ENCODE measurements at places on chromosomes 2 and 18.

DNA sequence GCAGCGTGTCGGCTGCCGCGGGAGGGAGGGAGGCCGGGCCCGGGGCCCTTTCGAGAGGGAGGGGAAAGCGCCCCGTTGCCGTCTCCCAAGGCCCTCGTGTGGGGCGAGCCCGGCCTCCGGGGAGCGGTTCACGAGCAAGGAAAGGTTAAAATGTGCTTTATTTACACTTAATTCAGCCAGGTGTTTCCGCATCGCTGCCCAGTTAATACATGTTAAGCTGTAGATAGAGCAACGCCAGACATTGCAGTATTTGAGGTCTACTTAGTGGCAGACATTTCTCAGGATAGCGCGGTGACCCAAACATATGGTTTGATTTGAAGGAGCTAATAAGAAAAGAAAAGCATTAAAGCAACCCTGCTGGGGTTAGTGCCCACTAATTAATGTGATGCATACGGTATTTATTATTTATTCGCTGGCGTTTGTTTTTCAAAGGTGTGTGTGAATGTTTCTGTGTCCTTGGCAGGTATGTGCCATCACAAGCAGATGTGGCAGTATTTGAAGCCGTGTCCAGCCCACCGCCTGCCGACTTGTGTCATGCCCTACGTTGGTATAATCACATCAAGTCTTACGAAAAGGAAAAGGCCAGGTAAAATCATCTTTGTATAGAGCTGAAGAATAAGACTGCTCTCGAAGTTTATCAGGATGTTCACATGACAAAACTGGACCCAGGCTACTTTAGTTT is 571 bp downstream of the EEF1B2 start:
- DNase-seq, result no peak

DNA sequence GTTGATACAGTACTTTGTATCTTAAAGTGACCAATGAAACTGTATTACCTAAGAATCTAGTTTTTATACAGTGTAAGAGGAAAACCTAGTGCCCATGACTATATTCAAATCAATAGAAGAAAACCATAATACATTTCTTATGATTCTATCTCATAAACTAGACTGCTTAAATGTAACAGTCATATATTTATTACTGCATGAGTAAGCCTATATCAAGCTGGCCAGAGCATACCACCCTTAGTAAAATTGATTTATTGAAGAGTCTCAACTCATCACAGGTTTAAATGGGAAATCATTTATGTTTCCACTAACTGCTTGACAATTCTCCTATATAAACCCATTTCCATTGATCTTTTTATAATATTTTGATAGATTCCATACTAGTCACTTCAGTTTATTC is 1059.2 kb upstream of the LRRTM1 start:
- no peak for DNase-seq

GRCh38 chr2:233270366-233270765 is 18.9 kb downstream of the ATG16L1 start:
- no peak for DNase-seq

GRCh38 chr2:29047083-29047845 is 27.1 kb downstream of the PCARE start:
- DNase-seq, result no peak

- peak; percentile 21 for DNase-seq
Measured at GRCh38 chr2:205543937-205544702, 138.2 kb upstream of the NRP2 start.

DNA sequence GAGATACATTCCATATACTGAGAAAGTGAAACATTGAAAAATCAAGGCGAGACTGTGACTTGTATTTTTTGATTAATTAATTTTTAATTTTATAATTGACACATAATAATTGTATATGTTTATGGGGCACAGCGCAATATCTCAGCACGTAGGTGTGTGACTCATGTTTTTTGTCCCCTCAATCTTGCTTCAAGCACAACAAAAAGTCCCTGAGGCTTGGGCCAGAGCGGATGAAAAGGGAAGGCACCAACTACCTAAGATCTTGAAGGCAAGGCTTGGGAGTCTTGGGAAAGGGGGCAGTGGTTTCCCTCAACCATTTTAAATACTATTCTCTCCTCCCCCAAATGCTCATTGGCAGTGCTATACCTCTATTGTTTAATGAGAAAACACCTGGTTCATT is 9.9 kb downstream of the SGPP2 start:
- DNase-seq, result no peak

GRCh38 chr2:74199871-74200305 is 1.5 kb downstream of the MTHFD2 start:
- DNase-seq, result no peak

DNA sequence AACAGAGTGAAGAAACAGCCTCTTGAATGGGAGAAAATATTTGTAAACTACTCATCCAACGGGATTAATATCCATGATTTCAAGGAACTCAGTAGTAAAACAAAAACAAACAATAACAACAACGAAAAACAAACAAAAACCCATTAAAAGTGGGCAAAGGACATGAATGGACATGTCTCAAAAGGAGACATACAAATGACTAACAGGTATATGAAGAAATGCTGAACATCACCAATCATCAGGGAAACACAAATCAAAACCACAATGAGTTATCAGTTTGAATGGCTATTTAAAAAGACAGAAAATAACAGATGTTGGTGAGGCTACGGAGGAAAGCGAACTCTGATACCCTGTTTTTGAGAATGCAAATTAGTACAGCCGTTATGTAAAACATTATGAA is 224.8 kb upstream of the NRXN1 start:
- DNase-seq, result no peak

- no peak for DNase-seq
Measured at GRCh38 chr2:72148003-72148836, 558 bp upstream of the CYP26B1 start.

DNA sequence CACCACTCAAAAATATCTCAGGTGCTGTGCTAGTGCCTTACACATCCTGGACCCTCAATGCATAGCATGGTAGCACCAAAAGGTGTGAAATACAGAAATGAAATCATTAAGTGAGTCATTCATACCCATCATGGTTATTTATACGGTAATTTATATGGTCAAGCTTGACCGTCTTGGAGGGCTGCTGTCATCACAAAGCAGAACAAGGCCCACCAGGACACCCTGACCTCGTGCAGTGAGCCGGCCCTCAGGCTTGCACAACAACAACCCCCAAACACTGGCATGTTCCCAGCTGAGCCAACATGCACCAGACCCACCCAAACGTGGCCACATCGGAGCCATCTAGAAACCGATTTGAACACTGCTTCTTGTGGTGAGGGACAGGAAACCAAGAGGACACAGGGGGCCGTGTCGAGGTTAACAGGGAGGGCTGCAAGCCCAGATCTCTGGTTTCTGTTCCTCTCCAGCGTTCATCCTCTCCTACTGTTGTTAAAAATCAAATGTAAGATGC is 378.5 kb upstream of the ID2 start:
- DNase-seq, result no peak

DNA sequence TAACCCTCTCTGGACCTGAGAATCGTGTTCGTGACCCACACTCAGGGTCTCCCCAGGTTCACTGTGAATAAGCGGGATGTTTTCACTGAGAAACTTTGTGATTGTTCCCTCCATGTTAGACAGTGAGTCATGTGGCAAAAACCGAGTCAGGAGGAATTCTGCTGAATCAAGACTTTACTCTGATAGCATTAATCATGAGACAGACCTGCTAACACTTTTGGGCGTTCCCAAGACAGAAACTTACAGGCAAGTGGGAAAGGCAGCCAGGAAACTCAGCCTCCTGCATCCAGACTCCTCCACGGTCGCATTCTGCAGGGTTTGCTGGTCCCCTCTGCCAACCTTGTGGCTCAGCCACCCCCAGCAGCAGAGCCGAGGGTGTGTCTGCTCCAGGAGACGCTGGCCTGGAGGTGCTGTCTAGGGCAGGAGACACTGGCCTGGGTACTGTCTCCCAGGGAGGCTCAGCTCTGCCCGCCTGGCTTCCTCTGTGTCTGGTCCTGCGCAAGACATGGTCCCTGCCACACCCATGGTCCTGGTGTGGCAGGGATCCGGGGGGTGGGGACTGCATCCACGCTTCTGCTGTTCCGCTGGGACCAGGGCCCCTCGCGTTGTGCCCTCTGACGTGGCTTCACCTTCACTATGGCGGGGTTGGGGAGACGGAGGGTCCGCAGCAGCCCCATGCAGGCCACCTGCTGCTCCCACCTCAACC is 177.4 kb downstream of the TWIST2 start:
- DNase-seq, result no peak

GRCh38 chr2:5686068-5686467 is 6.1 kb upstream of the SOX11 start:
- no peak for DNase-seq

GRCh38 chr18:11733031-11733430 is 44.0 kb downstream of the GNAL start:
- no peak for DNase-seq

GRCh38 chr2:138777996-138778395 is 2.2 kb downstream of the NXPH2 start:
- DNase-seq, result no peak

DNA sequence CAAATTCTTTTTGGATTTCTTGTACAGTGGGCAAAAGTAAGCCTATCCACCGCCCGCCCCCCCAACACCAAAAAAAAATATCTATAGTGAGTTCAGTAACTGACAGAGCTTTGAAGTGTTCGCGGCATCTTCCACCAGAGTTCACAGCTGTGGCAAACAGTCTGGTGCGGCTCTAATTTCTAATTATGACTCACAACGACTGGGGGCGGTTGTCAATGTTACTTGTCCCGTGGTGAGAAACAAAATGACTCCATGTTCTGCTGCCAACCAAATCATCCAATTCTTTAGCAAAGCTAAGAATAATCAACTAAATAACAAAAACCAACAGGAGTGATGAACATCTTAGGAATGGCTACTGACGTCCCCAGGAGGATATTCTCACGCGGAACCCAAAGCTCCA is 392.5 kb upstream of the SALL3 start:
- no peak for DNase-seq

- DNase-seq, result no peak
Measured at GRCh38 chr2:42246562-42246961, 77.4 kb downstream of the EML4 start.

DNA sequence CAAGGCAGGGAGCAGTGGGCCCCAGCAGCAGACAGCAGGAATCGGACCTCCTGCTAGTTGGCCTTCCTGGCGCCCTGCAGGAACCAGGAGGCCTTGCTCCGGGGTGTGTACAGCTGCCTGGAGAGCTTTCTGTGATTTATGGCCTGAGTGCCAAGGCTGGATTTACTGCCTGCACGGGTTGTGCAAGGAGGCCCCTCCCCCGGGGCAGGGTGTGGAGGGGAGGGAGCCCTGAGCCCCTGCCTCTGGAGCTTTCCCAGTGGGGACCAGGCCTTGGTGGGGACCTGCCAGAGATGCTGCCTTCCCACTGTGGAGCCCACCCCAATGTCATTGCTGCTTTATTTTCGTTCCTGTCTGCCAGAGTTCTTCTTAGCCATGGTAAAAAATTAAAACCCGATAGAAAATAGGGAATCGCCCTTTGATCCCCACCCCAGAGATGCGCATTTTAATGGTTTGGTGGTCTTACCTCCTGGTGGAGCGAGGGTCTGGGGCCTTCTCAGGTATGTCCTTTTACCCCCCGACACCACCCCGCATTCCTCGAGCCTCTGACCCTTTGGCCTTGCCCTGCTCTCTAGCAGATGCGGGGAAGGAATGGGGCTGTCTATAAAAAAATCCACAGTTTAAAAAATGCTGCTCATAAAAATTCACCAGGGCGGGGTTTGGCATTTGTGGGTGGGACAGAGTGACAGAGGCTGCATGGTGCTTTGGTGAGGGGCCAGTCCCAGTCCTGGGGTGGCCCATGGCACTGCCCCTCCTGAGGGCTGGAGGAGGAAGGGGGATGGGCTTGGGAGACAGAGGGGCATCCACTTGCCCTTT is 6.9 kb upstream of the RALB start:
- DNase-seq, result no peak

- DNase-seq, result no peak
Measured at GRCh38 chr2:167783261-167784083, 463.9 kb downstream of the STK39 start.

DNA sequence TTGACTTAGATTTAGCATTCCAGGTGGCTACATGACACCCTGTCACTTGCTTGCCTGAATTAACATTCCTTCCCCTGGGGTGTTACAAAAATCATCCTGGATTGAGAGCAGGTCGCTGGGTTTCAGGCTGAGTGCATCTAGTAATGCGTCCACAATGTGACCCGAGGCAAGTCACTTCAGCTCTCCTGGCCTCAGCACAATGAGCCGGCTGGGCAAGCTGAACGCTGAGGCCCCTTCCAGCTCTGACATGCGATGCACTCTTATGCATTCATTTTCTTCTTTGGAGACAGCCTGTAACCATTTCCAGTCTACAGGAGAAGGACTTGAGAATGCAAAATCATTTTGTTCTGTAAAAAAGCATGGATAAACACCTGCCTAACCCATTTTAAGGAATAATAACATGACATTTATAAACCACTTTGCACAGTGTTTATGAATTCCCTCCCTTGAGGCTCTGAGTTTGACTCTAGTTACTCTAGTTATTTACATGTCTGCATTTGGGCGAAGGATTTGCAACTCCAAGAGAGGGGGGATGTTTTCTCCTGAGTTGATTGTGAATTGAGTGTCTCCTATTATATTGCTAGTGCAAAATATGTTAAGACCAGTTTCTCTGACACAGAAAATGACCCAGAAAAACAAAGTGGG is 63.0 kb upstream of the CPO start:
- DNase-seq, result no peak

GRCh38 chr18:56269958-56270357 is 368.4 kb downstream of the TXNL1 start:
- DNase-seq, result no peak

- DNase-seq, result no peak
Measured at GRCh38 chr2:110929528-110929927, 191.2 kb upstream of the BCL2L11 start.

GRCh38 chr2:162934191-162934590 is 95.6 kb upstream of the KCNH7 start:
- no peak for DNase-seq

- DNase-seq, result no peak
Measured at GRCh38 chr2:121182520-121182919, 102.5 kb downstream of the TFCP2L1 start.

DNA sequence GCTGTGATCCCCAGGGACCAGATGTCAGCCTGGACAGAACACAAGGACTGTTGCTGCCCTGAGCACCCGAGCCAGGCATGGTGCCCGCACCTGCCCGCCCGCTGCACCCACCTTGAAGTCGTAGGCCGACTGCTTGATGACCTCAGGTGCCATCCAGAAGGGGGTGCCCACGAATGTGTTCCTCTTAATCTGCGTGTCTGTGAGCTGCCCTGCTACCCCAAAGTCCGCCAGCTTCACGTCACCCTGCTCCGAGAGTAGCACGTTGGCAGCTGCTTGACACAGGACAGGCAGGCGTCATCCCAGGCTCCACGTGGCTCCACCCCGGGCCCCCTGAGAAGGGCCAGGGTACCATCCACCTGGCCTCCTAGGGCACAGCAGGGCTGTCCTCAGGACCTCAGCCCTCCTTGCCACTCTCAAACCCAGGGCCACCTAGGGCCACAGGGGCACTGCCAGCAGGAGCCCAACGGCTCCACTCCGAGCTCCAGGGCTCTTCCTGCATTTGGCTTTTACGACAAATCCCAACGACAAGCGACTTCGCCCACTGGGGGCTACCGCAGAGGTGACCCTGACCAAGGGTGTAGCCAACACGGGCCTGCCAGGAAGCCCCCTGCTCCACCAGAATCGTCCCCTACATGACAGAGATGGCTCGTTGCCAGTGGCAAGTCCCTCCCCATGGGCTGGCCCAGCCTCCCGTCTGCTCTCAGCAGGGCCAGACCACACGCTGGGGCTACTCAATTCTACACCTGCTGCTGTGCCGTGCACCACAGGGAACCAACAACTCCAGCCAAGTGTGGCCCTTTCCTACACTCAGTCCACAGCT is 9.0 kb downstream of the STK25 start:
- DNase-seq, result peak; percentile 8

- no peak for DNase-seq
Measured at GRCh38 chr18:31546476-31546875, 45.2 kb upstream of the TTR start.
